ENCODE measurements at places on chromosomes 16 and 17.

DNA sequence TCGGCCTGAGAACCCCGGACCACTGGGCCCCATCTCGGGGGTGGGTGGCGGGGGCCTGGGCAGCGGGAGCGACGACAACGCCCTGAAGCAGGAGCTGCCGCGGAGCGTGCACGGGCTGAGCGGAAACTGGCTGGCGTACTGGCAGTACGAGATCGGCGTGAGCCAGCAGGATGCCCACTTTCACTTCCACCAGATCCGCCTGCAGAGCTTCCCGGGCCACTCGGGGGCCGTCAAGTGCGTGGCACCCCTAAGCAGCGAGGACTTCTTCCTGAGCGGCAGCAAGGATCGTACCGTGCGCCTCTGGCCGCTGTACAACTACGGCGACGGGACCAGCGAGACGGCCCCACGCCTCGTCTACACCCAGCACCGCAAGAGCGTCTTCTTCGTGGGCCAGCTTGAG lies 8.9 kb upstream of the SERPINF2 start:
- no peak for DNase-seq

GRCh38 chr17:418421-418751 lies 65.8 kb upstream of the RPH3AL start:
- DNase-seq: no peak

DNA sequence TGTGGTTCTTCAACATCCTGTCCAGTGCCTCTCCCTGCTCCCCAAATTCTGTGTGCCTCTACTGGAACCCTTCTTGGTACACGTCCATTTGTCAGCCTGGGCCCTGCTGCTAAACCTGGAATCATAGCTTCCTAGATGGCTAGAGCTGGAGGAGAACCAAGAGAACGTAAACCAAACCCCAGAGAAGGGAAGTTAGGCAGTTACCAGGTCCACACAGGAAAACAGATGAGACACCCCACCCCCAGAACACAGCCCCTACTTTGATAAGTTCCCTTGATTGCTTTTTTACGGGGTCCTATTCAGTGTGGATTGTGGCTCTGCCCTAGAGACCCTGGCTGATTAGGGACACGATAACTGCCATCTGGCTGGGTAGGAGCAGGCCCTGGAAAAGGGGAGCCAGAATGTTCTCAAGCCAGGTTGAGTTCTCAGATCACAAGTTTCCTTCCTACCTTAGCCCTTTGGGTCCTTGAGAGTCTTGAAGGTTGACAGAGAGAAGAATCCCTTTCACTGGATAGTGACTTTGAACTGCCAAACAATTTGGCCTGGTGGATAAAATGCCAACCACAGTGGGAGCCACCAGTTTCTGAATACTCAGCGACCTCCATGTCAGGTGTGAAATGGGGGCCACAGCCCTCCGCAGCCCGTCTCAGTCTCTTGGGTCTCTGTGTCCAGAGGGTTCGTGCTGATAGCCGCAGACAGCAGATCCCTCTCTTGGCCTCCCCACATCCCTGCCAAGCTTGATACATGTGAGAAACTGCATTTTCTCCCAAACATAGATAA lies 7.9 kb downstream of the TBX4 start:
- DNase-seq: no peak

GRCh38 chr16:30600215-30600614 lies 10.0 kb downstream of the ZNF689 start:
- no peak for DNase-seq

- DNase-seq: no peak
These were observed 6.3 kb downstream of the SOX8 start for GRCh38 chr16:987906-988305.

DNA sequence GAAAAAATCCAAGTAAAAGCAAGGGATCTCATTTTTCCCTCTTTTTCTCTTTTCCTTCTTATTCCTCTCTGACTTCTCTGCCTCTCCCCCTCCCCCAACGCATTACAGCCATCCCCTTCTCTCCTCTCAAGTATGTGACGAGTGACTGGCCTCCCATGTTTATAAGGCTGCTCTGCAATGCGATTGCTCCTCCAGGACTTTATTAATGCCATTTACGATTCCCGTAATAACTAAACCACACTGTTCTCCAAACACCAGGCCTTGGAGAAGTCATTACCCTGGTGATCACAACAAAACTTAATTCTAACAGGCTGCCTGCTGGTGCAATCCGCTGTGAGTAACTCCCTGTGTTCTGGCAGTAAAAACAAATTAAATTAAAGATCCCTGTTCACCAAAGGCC lies 88.8 kb downstream of the HS3ST3B1 start:
- no peak for DNase-seq

- DNase-seq: no peak
These were observed 84.4 kb downstream of the FOXL1 start for GRCh38 chr16:86662740-86663139.

GRCh38 chr16:23896832-23897821 lies 61.3 kb downstream of the PRKCB start:
- DNase-seq: no peak

- no peak for DNase-seq
These were observed 92.6 kb downstream of the CACNG3 start for GRCh38 chr16:24348545-24349290.

- DNase-seq: no peak
These were observed 140.6 kb downstream of the RAB11FIP4 start for GRCh38 chr17:31532081-31532480.

GRCh38 chr17:72336026-72336803 lies 215.4 kb downstream of the SOX9 start:
- no peak for DNase-seq

DNA sequence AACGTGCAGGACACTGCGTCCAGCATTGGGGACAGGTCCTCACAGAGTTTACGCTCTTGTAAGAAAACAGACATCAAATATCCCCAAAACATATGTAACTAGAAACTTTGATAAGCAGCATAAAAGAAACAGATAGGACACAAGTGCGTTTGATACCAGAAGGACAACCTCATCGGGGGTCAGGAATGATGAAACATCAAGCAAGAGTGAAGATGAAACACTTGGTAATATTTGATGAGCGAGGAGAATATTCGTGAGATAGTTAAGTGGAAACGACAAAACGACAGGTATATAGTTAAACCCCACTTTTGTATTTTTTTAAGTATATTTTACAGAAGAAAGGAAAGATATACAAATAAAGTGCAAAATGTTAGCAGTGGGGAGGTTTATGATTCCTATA lies 55.9 kb downstream of the NXN start:
- no peak for DNase-seq

DNA sequence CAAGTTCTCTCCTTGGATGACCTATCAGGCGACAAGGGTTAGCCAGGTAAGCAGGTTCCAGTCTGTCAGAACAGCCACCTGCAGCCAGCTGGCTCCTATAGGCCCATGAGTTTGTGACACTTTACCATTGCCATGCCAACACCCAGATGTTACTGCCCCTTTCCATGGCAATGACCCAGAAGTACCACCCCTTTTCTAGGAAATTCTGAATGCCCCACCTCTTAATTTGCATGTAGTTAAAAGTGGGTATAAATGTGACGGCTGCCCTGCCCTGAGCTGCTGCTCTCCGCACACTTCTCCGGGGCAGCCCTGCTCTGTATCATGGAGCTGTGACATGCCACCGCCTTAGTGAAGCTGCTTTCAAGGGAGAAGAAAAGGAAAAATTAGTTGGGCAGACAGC lies 10.0 kb upstream of the SECTM1 start:
- DNase-seq: no peak

DNA sequence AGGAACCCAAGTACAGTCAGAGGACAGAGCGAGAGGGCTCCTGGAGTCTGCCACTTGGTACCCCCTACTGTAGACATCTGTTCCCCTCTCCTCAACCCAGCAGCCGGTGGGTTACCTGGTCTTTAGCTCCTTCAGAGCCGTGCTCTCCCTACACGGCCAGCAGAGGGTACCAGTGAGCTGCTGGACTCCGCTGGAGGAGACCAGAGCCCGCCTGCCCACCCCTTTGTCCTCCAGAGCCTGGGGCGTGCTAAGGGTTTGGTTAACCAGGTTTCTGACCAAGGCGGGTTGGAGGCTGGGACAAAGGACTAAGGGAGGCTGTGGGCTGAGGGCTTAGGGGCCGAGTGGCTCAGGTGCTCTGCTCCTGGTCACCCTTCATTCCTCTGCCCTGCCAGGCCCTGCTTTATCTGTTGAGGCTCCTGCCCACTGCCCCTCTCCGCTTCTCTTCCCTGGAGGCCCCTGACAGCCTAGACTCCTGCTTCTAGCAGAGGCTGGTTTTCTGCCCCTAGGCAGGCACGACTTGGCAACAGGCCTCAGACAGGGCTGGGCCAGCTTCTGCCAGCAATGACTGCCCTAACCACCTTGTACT lies 2.7 kb upstream of the HSD11B2 start:
- no peak for DNase-seq

DNA sequence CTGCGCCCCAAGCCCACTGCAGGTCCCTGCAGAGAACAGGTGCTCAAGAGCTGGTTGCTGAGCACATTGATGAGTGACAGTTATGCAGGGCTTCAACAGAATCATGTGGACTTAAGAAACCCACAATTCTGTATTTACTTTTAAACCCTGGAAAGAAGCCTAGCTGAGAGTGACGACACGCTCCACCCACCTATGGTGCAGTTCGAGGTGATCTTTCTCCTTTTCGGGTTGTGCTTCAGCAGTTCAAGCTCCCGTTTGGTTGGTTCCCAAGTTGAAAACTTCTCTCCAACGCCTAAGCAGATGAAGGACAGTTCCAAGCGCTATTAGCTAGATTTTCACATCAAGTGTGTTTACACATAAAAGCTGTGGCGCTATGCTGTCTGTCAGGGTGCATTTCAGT lies 23.9 kb downstream of the USP22 start:
- DNase-seq: no peak

- peak; percentile 97 for DNase-seq
These were observed 111.1 kb downstream of the SMG6 start for GRCh38 chr17:2192367-2193057.

GRCh38 chr16:9411426-9411825 lies 320.0 kb downstream of the HAPSTR1 start:
- DNase-seq: no peak

- no peak for DNase-seq
These were observed 4.4 kb downstream of the ZC3H7A start for GRCh38 chr16:11792410-11793241.

GRCh38 chr16:79286646-79287423 lies 313.7 kb downstream of the MAF start:
- no peak for DNase-seq

GRCh38 chr17:55690105-55690508 lies 32.6 kb downstream of the TMEM100 start:
- peak; percentile 72 for DNase-seq

DNA sequence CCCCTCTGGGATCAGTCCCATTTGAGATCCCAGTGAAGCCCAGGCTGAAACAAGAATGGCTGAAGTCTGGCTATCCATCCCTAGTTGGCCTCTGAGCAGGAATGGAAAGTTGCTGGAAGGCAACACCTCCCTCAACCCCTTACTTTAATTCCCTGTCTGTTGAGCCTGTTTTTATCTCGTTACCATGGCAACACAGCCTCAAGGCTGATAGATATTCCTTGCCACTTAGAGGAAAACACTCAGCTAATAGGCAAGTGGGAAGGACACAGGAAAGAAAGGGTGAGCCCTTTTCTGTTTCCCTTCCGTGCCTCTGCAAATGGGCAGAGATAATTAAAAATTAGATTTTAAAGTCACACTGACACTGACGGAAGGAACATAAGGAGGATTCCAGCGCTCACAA lies 75.5 kb upstream of the CLEC3A start:
- DNase-seq: no peak

- no peak for DNase-seq
These were observed 24.6 kb downstream of the HIGD1B start for GRCh38 chr17:44872131-44872768.

All from foreskin fibroblast (primary cell).